Stimulated activated CD8-positive, alpha-beta memory T cell treated with anti-CD3 and anti-CD28 coated beads, Interleukin-2, amount 100 ng/mL, for 1 hour (primary cell): ENCODE measurements at places on chromosomes 1 and 21.

GRCh38 chr1:227725046-227725445 lies 10.1 kb downstream of the JMJD4 start:
- DNase-seq: no peak

GRCh38 chr21:37800456-37801061 lies 115.7 kb downstream of the KCNJ6 start:
- no peak for DNase-seq

DNA sequence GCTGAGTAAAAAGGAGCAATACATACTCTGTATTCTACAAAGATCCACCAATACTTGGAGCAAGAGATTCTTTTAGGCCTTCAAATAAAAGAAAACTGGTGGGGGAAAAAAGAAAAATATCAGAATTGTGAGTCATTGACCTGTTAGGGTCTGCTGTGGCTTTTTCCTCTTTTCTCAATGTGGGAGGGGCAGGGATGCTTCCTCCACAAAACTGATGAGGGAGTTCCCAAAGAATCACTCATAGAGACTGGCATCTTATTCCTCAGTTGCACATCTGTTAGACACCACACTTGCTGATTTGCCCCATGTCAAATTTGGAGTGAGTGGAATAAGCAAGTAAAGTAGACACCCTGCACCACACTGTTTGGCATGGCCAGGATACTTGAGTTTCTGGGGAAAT lies 16.6 kb downstream of the C1orf141 start:
- no peak for DNase-seq

- no peak for DNase-seq
These were observed 15.5 kb downstream of the PRRC2C start for GRCh38 chr1:171500803-171501202.

- no peak for DNase-seq
These were observed 125.5 kb downstream of the CHRM3 start for GRCh38 chr1:239511875-239512274.

GRCh38 chr1:76854255-76854654 lies 13.0 kb upstream of the ST6GALNAC5 start:
- DNase-seq: no peak

DNA sequence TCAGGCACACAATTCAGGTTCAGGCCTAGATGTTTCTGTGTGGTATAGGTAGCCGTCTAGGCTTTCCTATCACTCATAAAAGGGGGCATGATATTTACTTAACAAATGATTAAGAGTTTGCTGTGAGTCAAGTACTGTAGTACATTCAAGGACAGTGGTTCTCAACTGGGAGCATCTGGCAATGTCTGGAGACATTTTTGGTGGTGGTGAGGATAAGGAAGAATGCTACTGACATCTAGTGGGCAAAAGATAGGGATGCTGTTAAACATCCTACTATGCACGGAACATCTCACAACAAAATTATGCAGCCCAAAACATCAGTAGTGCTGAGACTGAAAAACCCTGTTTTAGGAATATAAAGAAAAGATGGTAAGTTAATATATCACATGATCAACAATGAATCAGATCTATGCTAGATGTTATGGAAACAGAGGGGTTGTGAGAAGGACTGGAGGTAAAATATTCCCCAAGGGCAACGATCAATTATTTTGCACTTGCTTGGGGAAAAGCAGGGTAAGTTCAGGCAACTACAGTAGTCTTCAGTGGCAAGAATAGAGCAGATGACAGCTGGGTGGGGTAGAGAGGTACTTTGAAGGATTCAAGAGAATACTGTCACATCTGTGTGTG lies 4.9 kb downstream of the DNTTIP2 start:
- DNase-seq: no peak

- DNase-seq: no peak
These were observed 5.8 kb upstream of the KIAA0040 start for GRCh38 chr1:175198332-175198731.

GRCh38 chr1:170200621-170201397 lies 55.0 kb downstream of the NTMT2 start:
- no peak for DNase-seq

GRCh38 chr1:17335821-17336710 lies 28.1 kb downstream of the PADI4 start:
- peak; percentile 31 for DNase-seq

DNA sequence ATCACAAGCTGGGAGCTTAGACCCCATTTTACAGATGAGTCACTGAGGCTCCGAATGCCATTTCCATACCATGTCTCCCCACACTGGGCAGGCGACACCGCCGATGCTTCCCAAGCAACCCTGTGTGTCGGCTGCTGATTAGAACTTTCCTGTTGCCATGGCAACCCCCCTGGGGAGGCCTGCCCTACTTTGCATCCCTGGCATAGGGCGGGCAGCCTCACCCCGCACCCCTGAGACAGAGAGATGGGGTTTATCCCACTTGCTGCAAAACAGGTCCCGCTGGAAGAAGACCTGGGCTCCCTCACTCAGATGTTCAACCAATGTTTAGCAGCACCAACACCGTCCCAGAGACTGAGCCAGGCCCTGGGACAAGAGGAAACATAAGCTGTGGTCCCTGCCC lies 81.5 kb downstream of the CAMK2N1 start:
- no peak for DNase-seq

DNA sequence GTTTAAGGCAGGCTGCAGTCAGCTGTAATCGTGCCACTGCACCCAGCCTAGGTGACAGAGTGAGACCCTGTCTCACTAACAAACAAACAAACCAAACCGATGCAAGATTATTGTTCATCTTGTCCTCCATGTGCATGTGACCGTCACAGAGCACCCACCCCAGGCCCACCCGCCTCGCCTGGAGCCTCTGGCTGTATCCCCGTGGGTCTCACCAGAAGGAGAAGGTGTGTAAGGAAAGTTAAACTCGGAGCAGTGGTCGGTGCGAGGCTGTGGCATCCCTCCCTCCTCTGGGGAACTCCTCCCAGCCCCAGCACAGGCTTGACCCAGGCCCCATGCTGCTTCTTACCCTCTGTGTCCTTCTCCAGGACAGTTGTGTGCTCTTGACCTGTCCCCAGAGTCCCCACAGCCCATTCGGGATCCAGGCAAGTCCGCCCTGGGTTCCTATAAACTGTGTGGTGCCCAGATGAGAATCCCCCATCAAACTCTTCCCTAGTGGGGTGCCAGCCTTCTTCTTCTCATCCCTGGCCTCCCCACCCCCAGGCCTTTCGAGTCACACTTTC lies 318.4 kb downstream of the AJAP1 start:
- DNase-seq: no peak

- no peak for DNase-seq
These were observed 11.4 kb upstream of the RGS16 start for GRCh38 chr1:182615468-182616129.

DNA sequence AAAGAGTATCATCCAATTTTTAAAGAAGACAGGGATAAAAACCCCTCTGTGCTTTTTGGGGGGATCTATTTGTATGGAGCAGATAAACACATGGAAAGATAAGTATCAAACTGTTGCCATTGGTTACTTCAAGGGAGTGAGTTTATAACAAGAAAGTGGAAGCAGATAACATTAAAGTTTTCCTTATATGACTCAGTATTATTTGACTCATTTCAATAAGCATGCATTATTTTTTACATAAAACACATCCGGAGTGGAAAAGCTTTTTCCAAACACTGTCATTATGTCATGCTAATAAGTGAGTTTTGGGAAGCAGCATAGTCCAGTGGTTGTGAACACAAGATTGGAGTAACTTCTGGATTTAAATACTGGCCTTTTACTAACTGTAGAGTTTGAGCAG lies 452.2 kb downstream of the LTN1 start:
- no peak for DNase-seq

- no peak for DNase-seq
These were observed 1.8 kb upstream of the SERBP1 start for GRCh38 chr1:67431869-67432578.

DNA sequence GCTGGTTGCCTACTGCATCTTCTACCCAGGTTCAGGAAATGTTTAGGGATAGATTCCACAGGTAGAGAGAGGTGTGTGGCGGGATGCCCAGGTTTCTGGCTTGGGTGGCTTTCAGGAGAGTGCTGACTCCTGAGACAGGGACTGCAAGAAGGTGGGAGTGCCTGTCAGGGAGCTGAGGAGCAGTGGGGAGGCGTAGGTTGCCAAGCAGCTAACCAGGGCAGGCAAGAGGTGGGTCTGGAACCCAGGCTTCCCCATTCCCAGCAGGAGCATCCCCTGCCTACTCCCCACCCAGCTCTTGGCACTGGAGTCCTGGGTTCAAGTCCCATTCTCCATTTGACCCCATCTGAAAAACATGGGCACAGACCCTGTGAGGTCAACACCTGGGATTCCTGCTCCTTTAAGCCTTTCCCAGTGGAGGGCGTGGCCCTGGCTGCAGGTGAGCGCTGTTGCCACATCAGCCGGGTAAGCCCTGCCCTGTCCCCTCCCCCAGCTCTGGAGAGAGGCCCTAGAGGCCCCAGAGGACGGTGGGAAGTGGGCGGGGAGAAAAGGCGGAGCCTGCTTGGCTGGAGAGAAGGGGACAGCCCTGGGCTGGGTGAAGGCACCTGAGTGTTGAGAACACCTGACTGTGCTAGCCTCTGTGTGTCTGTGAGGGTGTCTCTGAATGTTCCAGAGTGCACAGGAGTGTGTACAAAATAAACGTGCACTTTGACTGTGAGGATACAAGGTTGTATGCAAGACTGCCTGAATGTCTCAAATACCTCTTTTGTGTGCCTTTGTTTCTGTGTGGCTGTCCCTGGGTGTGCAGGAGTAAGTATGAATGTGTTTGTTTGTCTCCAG lies 14.0 kb upstream of the SYNC start:
- no peak for DNase-seq

DNA sequence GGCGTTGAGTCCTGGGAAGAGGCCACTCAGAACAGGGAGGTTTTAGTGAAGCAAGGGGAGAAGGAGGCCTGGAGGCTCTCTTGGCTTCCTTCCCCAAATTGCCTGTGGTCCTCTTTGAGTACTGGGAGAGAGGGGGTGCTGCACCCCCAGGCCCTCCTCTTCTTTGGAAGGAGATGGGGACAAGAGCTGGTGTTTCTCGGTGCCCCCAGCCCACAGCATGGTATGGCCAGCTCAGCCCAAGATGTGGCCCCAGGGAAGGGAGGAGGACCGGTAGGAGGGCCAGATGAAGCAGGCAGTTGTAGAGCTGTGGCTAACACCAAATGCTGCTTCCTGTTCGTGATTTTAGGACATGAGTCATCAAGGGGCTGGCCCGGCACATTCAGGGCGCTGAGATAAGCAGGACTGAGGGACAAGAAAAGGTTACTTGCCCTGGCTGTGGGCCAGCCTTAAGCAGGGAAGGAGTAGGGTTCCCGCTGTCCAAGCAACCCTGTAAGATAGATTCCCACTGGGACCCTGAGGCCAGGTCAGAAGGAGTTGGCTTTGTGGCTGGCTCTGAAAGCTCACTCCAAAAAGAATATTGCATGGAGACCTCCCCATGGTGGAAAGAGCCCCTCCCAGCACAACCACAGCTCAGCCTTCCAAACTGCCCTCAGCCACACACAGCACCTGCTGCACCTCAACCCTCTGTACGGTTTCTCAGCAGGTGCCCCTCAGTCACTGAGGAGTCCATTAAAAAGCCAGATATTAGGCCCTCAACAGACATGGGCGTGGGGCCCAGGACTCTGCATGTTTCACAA lies 4.9 kb upstream of the TNFRSF1B start:
- DNase-seq: peak; percentile 56

- DNase-seq: no peak
These were observed 68.0 kb downstream of the FAAP20 start for GRCh38 chr1:2126331-2127186.

DNA sequence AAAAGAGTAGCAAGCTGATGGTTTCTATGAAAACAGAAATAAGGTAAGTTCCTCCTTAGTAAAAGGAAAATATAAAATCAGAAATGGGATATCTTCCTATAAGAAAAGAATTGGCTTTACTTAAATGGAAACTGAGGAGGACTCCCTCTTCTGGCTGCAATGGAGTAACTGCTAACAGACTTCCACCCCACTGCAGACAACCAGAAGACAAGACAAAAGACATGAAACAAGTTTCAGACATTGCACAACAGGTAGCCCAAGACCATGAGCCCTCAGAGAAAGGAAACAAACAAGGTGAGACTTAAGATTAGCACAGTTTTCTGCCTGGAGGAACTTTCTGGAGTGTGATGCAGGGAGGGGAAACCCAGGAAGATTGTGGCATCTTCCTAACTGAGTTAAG lies 17.0 kb upstream of the OLFML2B start:
- no peak for DNase-seq

- no peak for DNase-seq
These were observed 760.1 kb upstream of the NEGR1 start for GRCh38 chr1:73042403-73042802.

DNA sequence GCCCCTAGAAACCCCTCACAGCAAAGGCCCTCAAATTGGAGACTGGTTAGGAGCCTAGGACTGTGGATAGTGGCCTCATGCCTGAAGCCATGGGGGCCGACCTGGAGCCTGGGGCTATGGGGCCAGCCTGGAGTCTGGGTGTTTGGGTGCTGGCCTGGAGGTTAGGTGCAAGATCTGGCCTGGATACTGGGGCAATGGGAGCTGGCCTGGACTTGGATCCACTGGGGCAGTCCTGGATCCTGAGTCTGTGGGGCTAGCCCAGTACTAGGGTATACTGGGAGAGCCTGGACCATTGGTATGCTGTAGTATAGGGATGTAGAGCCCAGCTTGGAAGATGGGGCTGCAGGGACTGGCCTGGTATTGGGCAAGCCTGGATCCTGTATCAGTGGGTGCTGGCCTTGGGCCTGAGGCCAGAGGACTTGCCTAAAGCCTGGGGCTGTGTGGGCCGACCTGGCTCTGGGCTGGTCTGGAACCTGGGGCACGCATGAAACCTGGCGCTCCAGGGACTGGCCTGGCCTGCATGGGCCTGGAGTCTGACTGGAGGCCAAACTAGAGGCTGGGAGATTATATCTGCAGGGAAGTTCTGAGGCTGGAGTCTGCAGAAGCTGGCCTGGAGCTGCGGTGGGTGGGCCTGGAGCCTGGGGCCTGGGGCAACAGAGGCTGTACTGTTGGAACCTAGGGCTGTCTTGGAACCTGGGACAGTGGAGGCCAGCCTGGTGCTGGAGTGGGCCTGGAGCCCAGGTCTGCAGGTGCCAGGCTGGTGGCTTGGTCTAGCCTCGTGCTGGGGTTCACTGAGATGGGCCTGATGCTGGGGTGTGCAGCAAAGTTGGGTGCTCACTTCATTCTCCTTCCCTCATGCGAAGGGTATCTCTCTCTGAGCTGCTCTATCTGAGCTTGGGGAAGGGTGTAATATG lies 12.6 kb upstream of the DENND1B start:
- DNase-seq: no peak

DNA sequence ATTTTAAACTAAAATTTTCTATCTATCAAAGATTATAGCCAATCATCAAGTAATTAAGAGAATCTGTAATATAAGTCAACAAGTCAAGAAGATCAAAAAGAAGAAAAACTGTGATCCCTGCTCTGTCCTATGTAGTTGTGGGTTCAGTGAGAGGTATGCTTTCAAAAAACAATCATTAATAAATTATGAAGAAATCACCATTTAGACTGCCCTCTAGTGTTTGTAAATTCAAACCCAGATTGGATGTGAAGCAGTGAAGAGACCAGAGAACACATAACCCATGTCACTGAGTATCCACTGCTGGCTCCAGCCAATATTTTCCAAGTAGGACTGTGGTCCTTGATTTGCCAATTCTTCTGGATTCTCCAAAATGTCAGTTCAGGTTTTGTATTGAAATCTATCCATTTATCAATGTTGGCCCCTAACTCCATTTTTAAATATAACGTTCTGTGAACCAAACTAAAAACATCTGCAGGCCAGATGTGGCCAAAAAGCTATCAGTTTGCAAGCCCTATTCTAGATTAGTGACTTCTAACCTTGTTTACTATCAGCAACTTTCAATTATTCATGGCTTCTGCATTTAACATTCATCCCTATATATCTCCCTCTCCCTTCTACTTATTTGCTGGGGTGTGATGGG lies 467.5 kb upstream of the CXADR start:
- no peak for DNase-seq
